ENCODE measurements at places on chromosomes 7 and 10.

DNA sequence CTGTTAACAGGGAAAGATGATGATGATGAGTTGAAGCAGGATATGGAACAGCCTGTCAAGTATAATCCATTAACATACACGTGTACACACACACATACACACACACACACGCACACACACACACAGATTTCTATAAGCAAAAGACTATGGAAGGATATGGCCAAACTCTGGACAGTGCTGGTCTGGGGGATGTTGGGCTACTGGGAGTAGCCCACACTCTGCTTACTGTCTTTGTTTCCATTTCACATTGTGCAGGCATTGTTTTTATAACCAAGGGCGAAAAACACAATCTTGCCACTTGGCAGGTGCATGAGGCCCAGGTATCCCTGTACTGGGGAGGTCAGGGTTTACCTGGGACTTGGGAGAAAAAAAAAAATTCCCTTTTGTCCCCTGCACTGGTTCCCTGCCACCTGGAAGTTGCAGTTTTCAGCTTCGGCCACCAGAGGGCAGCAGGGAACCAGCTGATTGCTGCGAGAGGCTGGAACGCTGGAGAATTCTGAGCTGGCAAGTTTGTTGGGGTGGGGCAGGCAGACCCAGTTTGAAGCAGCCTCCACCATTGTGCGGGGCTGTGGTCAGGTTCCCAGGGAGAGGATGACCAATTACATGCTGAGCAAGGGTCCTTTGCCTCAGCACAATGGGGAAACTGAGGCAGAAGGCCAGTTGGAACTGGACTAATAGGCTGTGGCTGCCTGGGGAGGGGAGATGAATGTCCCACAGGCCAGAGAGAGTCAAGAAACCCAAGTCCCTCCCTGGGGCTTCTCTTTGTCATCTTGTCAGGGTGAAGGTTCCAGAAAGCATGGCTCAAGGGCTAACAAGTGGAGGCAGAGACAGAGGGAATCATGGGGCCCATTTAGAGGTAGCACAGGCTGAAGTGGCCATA, 27.3 kb downstream of the PPIF start:
- DNase-seq, result peak; percentile 76

DNA sequence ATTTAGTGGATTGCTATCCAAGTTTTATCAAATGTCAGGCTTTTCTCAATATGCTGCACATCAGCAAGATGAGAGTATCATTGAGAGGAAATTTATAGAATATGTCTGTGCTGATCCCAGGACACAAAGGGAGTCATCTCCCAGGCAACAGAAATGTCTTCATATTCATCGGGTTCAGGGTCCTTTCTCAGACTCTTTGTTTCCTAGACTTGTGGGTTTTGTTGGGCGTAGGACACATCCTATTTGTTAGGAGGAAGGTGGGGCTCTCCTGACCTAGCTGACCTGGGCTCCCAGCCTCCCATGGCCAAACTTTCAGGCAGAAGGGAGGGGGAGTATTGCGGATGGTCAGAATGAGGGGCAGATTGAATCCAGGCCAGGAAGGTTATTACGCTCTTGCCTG, 22.9 kb upstream of the NPS start:
- DNase-seq, result no peak

DNA sequence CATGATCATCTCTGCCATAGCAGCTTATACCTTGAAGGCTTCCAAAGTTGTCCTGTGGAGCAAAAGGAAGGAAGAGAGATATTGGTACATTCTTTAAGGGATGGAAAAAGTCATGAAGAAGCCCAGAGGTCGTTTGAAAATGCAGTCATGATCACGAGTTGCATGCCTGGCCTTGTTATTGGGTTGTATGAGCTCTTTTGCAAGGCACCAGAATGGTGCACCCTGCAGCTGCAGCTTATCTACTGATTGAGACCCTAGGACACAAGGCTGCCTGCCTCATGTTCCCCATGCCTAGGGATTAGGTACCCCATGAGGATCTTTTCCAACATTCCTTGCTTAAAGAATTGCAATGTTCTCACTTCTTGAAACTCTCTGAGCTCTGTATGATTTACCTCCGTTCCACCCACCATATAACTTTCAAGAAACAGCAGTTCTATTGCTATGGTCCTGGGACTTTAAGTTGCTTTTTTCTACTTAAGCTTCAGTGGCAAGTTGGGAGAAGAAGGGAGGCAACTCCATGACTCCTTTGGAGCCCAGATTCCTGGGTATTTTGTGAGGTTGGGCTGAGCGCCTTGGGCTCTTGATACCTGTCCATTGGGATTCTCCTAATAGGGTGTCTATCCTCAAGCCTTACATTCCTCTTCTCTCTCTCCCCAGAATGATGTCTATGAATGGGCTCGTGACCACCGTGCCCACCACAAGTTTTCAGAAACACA, 6.9 kb downstream of the SCD start:
- no peak for DNase-seq

GRCh38 chr10:108775911-108776475, 1147.3 kb downstream of the XPNPEP1 start:
- no peak for DNase-seq
